ENCODE measurements at places on chromosomes 13 and 19.
A peak's percentile ranks its signal among the peaks of the same experiment; 100 is the strongest.

DNA sequence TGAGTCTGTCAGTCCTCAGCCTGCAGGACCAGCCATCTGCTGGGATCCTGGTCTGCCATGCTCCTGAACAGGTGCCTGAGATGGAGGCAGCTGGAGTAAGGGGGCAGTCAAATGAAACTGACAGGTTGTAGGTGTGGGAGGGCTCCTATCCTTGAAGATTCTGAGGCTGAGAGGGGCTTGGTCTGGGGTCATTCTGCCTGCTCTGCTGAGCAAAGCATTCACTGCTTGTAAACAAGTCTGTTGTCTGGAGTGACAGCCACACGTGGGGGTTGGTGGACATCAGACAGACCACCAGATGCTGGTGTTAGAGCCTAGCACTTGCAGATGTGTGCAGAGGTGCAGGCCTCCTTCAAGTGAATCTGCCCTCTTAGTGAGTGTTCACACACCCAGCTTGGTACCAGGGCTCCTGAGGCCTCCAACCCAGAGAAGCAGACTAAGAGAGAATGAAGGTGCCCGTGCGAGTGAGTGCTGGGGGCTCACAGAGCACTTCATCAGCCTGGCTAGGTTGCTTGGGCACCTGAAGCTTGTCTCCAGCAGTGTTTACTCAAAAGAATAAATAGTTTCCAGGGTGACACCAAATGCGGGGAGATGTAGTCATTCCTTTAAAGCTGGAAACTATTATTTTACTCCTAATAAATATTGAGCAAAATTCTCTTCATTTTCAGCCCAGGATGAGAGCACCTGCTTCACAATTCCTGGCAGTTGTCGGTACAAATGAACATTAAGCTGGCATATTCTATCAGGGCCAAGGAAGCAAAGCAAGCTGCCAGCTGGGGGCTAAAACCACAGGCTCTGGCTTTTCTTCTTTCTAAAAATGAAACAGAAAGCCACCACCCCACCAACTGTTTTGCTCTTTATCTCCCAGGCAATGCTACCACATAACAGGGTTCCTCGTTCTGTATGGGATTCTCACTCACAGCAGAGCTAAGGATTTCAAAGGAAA is 82.3 kb downstream of the RNASEH2B start:
- no peak for DNase-seq

- no peak for DNase-seq
Measured at GRCh38 chr19:7386308-7386707, 37.6 kb downstream of the ARHGEF18 start.

DNA sequence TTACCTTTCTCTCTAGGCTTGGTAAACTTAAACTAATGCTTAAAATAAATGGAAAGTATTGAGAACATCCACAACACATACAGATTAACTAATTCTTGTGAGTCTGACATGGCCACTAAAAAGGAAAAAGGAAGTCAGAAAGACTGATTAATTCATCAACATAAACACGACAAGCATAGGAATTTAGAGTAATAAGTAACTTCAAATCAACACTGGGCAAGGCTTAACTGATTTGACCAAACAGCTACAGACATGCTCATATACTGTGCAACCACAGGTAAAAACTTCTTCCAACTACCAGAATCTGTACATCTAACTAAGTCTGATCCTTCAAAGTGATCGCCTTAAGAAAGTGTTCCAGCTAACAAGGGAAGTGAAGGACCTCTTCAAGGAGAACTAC is 20.5 kb downstream of the UGGT2 start:
- DNase-seq, result no peak

- DNase-seq, result no peak
Measured at GRCh38 chr13:27562457-27562856, 57.9 kb downstream of the LNX2 start.

- DNase-seq, result peak; percentile 43
Measured at GRCh38 chr19:1780272-1780958, 27.1 kb downstream of the ONECUT3 start.

DNA sequence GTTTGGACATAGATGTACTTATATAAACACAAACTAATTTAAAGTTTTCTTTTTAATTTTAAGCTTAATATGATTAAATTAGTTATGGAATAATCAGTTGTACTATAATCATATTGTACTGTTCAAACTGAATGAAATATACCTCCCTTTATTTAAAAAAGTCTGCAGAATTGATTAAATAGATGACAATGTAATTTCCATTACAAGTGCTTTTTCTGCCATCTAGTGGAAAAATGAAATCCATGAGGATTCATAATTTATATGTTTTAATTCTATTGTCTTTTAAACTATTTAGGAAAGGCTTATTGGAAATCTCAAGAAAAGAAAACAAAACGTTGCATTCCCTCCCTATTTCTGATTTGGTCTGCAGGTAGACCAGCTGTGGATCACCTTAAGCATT is 30.9 kb downstream of the MZT1 start:
- peak; percentile 16 for DNase-seq

DNA sequence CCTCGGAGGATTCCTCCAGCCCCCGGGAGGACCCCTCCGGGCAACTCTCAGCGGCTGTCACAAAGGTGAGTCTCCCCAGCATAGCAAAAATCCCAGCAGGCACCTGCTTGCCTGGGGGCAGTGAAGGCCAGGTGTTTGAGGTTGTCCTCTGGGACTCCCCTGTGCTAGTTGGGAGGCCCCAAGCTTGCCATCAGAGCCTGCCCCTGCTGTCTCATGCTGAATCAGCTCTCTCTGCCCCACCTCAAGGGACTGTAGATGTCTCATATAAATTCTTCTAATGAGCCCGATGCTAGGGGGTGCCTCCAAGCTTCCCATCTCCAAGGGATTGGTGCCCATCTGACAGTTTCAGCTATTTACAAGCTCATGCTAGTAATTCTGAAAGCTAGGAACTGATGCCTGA is 53.6 kb downstream of the NWD1 start:
- no peak for DNase-seq

- DNase-seq, result no peak
Measured at GRCh38 chr13:27341616-27342015, 71.0 kb downstream of the RASL11A start.

DNA sequence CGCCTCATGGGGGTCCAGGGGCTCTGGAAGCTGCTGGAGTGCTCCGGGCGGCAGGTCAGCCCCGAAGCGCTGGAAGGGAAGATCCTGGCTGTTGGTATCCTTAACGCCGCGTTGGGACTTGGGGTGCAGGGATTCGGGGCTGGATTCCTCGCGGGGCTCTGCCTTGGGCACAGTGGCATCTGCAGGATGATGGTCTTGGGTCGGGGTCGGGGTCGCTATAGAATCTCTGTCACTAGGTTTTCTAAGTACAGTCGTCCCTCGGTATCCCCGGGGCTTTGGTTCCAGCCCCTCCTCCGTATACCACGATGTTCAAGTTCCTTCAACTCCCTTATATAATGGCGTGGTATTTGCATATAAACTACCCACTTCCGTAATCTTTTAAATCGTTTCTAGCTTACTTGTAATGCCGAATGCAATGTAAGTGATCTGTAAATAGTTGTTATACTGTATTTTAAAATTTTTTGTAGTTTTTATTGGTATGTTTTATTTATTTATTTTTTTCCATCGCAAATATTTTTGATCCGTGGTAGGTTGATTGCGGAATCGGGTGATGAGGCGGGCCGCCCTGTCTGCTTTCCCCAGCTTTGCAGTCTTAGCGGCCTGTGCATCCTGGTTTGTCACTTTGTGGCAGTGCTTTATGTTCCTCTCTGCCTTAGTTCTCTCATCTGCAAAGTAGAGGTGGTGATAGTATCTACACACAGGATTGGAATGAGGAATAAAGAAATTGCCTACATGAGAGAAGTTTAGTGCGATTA is 606 bp downstream of the ERCC5 start:
- peak; percentile 68 for DNase-seq

DNA sequence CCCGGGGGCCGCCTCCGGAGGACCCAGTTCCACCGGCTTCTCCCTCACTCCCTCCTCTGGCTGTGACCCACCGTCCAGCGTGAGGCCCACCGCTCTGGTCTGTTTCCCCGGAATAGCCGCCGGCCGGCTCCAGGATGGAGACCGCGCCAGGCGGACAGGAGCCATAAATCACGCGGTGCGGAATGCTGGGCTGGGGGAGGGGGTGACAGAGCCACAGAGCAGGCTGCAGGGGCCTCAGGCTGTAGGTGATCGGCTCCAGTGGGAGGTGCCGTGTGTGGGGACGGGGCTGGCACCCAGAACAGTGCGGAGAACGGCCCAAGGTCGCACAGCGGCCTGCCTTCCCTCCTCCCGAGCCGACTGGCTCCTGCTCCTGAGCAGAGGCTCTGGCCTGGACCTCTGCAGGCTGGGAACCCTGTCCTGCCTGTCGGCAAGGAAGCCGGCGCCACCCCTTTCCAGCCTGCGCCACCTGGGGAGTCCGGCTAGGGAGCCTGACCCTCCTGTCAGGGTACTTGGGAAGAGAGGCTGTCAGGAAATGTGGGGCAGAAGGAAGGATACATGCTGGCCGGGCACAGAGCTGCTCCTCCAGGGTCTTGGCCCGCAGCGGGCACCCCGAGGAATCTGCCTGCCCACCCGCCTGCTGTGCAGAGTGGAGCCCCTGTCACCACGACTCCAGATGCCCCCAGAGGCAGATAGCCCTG is 8.3 kb downstream of the PIAS4 start:
- DNase-seq, result peak; percentile 68

DNA sequence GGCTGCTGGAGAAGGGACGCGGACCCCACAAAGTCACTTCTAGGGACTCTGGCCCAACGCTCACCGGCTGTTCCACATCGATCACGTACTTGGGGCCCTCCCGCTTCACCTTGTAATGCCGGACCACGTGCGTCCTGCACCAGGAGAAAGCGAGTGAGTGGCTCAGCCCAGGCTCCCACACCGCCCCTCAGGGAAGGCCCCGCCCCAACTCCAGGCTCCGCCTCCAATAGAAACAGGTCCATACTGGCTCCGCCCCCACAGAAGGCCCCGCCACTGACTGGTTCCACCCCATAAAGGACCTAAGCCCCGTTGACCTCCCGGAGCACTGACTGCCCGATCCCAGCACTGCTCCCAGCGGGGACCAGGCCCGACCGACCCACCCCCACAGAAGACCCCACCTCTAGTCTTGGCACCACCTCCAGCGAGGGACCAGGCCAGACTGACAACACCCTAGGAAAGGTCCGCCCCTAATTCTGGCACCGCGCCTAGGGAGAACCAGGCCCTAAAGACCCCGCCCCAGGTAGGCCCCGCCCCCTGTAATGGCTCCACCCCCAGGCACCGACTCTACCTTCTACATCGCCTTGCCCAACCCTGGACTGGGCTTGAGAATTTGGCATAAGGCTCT is 11.3 kb downstream of the STAP2 start:
- no peak for DNase-seq

- DNase-seq, result no peak
Measured at GRCh38 chr19:1860821-1861598, 2.4 kb downstream of the KLF16 start.

GRCh38 chr13:23660249-23660648 is 90.0 kb downstream of the TNFRSF19 start:
- DNase-seq, result no peak

GRCh38 chr19:4059891-4060620 is 6.6 kb downstream of the ZBTB7A start:
- no peak for DNase-seq

GRCh38 chr13:112586334-112586960 is 1.5 kb downstream of the TUBGCP3 start:
- DNase-seq, result no peak

GRCh38 chr13:44309794-44310757 is 63.5 kb upstream of the SERP2 start:
- DNase-seq, result no peak

DNA sequence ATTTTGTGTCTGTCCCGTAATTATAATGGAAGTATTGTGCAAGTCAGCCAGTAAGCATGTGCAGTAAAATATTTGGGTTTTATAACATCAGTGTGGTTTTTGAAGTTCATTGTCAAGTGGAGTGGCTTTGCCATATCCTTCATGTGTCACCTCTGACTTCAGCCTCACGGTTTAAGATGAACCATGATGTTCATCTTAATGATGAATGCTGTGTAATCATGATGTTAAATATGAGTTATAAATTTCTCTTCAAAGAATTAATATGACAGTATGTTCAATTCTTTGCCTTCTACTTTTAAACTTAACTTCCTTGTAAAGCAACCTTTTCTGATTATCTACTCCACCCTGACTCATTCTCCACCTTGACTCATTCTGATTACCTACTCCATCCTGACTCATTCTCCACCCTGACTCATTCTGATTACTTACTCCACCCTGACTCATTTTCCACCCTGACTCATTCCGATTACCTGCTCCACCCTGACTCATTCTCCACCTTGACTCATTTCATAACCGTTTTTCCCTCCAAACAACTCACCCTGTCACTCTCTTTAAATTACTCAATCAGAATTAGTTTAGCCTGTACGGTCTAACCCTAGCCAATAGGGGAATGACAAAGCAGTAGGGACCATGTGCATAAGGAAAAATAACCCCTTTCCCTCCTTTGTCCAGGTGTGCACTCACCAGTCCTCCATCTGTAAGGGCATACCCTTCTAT is 50.3 kb upstream of the ANKRD10 start:
- no peak for DNase-seq

DNA sequence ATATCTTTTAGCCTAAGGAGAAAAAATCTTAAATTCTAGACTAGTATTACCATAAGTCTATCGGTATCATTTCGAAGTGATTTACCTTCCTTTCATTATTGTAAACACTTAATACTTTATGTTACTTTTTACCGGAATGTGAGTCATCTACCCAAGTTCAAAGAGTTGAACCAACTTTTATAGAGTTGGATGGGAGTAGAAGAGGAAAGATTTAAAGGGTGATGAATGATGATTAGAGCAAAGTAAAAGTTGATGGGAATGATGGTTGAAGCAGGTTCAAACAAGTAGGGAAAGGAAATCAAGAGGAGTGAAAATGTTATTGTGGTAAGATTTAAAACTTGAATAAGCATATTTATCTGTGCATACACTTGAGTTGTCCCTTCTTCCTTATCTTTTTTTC is 11.3 kb upstream of the LPAR6 start:
- DNase-seq, result no peak

DNA sequence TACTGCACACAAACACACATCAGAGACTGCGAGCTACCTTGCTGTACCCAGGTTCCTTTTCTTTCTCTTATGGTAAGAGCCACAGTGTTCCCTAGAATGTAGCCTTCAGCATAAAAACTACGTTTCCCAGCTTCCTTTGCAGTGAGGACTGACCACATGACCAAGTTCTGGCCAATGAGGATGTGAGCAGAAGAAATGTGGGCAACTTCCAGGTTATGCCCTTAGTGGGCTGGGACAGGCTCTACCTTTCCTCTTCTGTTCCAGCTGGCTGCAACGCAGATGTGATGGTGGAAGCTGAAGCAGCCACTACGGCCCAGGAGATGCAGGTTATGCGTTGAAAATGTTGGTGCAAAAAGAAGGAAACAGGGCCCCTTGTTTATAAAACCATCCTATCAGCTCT is 27.5 kb downstream of the VRK3 start:
- peak; percentile 67 for DNase-seq

GRCh38 chr13:74978591-74978990 is 503.4 kb downstream of the TBC1D4 start:
- no peak for DNase-seq

- DNase-seq, result no peak
Measured at GRCh38 chr13:28340272-28340793, 154.6 kb downstream of the FLT1 start.

- DNase-seq, result no peak
Measured at GRCh38 chr19:46080561-46080960, 39.8 kb upstream of the IGFL4 start.

- DNase-seq, result no peak
Measured at GRCh38 chr19:6828306-6828697, 55.8 kb downstream of the VAV1 start.
